ENCODE measurements at places on chromosomes 7 and 10.
A peak's percentile ranks its signal among the peaks of the same experiment; 100 is the strongest.

GRCh38 chr7:66399566-66399965 lies 194.4 kb downstream of the TPST1 start:
- no peak for DNase-seq

DNA sequence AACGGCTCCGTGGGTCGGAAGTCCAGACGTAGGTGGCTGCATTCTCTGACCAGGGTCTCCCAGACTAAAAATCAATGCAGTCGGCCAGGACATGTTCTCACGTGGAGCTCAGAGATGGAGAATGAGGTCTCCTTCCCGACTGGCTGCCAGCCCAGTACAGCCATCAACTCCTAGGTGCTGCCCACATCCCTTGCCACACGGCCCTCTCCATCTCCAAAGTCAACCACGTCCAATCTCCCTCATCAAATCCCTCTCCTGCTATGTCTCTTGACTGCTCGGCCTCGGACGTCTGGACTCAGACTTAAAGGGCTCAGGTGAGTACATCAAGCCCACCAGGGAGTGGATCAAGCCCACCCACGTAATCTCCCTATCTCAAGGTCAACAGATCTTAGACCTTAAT lies 6.9 kb downstream of the MAD1L1 start:
- DNase-seq: no peak

DNA sequence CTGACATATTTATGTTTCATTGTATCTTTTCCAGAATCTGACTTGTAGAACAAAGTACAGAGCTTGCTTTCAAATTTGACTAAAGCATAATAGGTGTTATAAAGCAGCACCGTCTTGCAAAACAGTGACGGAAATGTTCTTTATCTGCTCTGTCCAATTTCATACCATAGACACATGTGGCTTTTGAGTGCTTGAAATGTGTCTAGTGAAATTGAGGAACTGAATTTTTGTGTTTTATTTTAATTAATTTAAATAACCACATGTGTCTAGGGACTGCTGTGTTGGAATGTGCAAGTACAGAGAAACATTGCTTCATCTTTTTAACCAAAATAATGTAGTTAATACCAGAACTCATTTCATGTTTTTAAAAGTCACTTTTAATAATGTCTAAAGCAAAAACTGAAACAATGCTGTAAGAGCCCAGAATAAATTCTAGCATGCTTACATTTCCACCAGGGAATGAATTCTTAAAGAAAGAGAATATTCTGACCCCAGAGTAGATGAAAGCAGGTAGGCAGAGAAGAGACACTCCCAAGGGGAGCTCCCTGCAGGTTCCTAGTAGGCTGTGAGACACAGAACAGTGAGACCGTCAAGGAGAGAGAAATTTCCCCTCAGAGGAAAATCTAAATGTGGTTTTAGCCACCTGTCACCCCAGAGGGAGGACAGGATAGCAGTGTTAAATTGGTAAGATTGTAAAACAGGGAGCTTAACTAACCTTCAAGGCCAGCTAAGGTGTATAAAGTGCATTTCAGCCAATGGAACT lies 175.3 kb upstream of the KMT2E start:
- no peak for DNase-seq

- DNase-seq: no peak
These were observed 38.1 kb downstream of the PTPN12 start for GRCh38 chr7:77575187-77575586.

DNA sequence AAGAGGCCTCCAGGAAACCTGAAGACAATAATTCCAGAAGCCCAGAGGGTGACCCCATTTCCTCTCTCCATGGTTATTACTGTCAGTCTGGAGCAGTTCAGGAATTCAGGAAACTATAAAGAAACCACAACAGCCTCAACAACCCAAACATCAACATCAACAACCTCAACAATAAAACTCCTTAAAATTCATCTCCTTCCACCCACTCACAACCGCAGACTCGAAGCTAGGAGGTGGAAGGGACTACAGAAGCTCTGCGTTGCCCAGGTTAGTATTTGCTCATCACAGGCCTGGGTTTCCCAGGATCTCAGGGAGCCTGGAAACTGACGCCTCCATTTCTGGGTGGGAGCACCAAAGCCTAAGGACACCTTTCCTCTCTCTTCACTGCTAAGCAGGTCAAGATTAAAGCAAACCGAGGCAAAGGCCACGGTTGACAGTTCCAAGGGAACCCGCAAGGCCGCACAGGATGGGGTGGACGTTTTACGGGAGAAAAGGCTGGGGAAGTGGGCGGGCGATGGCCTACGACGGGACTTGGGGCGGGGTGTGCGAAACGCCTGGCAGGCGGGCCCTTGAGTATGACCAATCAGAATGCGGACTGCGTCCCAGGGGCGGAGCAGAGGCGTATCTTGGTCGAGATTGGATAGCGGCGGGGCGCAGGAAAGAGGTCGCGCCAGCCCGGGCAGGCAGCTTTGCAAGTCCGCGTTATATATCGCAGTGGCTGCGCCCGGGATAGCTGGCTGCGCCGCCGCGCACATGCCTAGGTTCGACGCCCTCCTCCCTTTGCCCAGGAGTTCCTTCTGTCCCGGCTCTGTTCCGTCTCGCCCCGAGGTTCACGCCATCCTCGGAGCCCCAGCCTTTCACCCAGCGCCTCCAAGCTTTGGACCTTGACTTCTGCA lies at the start of gene ELOVL3:
TSS of gene ELOVL3 (plus strand) at position 654 of the 896 bp plus-strand sequence. CDS start 250 bp downstream, outside the sequence.
- peak; percentile 88 for DNase-seq

DNA sequence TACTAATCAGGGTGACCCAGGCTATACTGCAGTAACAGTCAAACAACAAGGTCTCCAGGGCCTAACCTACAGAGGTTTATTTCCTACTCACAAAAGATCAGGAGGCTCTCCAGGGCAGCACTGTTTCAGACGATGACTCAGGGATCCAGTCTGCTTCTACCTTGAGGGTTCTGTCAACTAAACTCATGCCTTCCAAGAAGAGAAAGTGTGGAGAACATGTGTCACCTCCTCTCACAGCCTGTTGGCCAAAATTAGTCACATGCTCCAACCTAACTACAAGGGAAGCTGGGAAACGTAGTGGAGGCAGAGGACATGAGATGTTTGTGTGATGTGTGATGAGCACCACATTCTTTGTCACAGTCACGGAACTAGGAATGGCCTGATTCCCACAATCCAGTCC lies 14.7 kb upstream of the INA start:
- DNase-seq: no peak

DNA sequence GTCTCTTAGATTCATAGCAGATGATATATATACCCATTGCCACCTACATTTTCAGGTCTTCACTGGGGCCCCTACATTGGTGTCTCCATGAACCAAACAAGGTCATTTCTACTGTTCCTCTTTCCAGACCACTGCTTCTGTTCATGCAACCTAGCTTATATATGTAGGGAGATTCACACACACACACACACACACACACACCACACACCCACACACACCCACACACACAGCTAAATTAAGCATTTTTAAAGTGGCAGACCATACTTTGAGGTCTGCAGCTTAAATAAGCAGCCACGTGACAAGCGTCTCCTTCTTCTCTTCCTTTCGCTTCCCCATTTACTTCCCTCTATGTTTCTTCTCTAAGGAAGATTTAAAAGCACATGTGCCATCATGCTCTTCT lies 70.0 kb upstream of the CC2D2B start:
- DNase-seq: no peak

GRCh38 chr10:43160046-43160920 lies 22.0 kb downstream of the CSGALNACT2 start:
- DNase-seq: no peak

GRCh38 chr10:15321431-15322341 lies 49.4 kb downstream of the FAM171A1 start:
- no peak for DNase-seq

GRCh38 chr10:77045085-77045484 lies 592.5 kb downstream of the KCNMA1 start:
- DNase-seq: no peak

DNA sequence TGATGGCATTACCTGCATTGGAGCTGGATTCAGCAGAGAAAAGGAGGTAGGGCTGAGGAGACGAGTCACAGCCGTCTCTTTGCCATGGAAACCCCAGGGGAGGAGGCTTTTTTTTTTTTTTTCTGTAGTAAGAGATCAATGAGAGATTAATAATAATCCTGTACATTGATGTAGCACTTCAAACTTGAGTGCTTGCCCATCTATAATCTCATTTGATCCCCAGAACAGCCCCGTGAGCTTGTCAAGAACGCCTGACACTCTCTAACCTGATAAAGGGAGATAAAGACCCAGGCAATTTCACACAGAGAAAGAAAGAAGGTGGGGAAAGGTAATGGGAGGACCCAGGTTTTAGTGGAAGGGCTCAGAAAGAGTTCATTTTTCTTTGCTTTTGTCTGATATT lies 195.2 kb upstream of the FOXK1 start:
- no peak for DNase-seq

- no peak for DNase-seq
These were observed 1.3 kb downstream of the VWDE start for GRCh38 chr7:12402365-12402725.

DNA sequence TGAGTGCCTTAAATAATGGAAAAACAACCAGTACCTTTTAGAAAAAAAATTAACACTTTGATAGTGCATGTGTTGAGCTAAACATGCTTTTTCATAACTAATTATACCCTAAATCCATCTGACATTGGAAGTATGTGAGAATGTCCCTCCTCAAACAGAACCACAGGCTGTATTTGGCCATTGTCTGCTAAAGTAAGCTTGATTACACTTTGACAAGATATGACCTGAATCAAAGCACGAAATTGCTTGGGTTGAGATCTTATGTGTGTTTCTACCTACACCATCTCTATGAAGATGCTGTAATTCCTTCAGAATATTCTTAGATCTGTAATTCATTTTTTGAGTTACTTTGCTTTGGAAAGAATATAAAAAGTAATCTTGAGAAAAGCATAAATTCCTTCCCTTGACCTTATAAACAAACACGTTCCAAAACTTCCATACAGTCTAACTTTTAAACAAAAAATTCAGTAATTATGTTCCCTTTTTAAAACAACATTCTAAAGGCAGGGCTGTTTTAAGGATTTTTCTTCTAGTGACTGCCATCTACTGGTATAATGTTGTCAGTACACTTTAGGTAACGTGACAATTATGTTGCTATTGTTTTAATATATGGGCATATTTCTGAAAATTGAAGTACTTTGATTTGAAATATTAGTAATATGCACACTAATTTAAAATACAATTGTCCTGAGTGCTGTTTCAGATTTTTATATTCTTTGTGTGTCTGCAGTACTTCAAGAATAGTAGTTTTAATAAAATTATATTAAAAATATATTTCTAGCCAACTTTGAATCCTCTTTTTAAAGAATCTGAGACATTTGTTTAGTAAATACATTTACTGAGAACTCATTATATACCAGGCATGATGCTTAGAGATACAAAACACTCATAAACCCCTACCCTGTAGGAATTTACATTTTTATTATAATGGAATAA lies 20.9 kb downstream of the CD36 start:
- DNase-seq: no peak

DNA sequence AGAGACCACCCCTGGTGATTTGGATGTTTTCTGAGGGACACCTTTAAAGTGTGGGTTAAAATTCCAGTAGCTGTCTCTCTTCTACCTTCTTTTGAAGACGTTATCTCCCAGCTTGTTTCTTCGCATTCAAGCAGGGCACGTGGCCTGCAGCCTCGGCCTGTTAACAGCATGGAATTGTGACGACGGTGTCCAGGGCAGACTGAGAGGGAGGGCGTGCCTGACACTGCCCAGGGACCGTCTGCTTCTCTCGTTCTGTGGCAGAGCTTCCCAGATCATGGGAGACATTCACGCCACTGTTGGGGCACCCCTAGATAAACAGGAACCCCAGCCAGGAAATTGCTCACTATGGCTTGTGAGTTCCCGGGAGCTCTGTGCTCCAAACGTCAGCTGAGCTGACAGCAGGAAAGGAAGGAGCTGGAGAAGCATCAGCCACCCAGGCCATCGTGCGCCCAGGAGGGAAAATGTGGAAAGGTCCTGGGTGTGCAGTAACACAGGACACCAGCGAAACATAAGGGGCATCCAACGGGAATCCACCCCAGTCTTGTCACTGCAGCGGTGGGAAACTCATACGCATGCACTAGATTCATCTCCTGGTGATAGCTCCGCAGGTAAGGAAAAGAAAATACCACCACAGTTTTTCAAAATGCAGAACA lies 41.1 kb upstream of the RBM33 start:
- no peak for DNase-seq

GRCh38 chr7:82705517-82706260 lies 262.1 kb upstream of the CACNA2D1 start:
- DNase-seq: no peak

DNA sequence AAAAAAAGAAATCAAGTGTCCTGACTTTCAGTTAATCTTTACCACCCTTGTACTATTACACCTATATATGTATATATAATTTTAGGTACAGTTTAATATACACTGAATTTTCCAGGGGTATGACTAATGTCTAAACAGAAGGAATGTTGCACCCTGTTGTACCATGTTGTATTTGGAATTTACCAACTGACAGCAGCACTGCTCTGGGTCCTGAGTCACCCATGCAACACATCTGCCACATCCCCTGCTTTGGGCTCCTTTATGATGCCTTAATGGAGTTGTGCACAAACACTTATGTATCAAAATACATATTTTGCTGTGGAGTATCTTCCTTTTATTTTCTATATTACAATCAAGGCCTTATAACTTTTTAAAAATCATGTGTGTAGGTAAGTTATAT lies 21.2 kb downstream of the YAE1 start:
- DNase-seq: no peak

GRCh38 chr7:56115852-56116538 lies at the start of gene NUPR2:
NUPR2 (minus strand) TSS chr7:56116417; CDS start chr7:56116314, 103 bp downstream.
- no peak for DNase-seq

GRCh38 chr7:138755331-138755747 lies 42.5 kb upstream of the TMEM213 start:
- no peak for DNase-seq

DNA sequence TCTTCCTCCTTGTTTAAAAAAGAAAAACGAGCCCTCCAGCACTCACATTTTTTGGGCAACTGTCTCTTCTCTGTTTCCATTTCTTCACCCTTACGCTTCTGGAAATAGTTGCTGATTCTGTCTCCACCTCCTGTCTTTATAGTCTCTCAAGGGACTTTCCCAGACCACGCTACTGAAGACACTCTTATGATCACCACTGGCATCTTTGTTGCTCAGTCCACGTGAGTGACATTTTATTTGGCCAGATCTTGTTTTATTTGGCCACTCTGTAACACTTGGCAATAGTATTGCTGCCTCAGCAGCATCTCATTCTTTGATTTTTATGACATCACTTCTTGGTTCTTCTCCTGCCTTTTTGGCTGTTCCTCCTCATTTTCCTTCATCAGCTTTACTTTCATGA lies 21.6 kb upstream of the NME8 start:
- no peak for DNase-seq

- DNase-seq: no peak
These were observed 22.2 kb downstream of the ENTPD7 start for GRCh38 chr10:99681553-99681952.

- DNase-seq: no peak
These were observed 4.1 kb upstream of the LIPN start for GRCh38 chr10:88755753-88756152.

Measured in posterior cingulate gyrus (tissue), 11 donors.